ENCODE measurements at places on chromosomes 11 and 22. TPM values are rescaled to one million over a fixed set of nuclear protein-coding genes. Genes with fewer than 3 reads are reported as not detected.

- DNase-seq: no peak
Measured at GRCh38 chr11:115179636-115180035, 324.6 kb downstream of the CADM1 start.

- DNase-seq: no peak
Measured at GRCh38 chr22:31747441-31747840, 2.5 kb downstream of the PRR14L start.

- DNase-seq: peak; percentile 68
Measured at GRCh38 chr22:50267591-50268390, 2.4 kb downstream of the MAPK11 start.

- no peak for DNase-seq
Measured at GRCh38 chr11:41789376-41789775, 329.9 kb upstream of the LRRC4C start.

DNA sequence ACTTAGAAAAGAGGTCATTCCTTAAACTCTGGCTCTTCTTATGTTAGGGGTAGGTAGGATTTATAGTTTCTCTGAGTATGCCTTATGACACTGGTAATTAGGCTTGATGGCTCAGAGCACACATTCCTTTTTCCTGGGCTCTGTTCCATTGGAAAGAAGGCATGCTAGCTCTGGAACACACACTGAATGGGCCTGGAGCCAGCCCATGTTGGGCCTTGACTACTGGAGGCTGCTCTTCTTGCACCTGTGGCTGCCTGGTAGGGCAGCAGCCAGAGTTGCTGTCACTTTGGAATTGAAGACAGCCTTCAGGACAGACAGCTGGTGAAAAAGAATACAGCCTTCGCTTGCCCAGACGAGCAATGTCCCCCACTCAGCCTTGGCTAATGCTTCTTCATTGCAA lies 18.2 kb downstream of the MCAM start:
- DNase-seq: no peak

- no peak for DNase-seq
Measured at GRCh38 chr22:36765943-36766450, 9.9 kb downstream of the IFT27 start.

- DNase-seq: no peak
Measured at GRCh38 chr22:24157822-24158135, 23.5 kb upstream of the SUSD2 start.

DNA sequence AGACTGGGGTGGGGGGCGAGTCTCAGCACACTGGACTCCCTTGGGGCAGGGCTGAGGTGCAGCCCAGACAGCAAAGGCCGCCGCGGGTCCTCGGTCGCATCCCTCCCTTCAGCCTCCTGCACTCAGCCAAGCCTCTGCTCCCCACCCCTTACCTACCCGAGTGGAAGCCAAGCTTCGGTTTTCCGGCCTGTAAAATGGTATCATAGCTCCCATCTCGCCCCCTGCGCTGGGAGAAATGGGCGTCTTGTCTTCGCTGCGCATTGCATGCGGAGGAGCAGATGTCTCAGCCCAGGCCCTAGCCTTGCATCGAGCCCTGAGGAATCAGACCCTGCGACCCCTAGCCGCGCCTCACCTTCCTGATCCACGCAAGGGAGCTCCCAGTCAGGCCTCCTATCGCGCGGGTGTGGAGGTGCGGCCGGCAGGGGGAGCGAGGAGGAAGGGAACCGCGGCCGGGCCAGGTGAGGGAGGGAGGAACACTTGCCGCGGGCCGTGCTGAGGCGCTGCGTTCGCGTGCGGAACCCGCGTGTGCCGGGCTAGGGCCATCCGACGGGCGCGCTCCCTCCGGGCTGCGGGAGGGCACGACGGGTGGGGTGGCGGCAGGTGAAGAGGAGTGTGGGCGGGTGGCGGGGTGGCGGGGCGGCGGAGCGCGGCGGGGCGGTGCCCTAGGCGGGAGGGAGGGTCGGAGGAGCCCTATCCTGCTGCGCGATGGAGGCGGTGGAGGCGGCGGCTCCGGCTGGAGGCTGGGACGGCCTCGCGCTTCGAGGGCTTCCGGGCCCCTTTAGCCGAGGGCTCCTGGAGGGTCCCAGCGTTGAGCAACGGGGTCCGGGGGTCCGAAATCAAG lies 4.1 kb upstream of the TBX1 start:
- peak; percentile 42 for DNase-seq

GRCh38 chr11:89125298-89125697 lies 52.4 kb upstream of the TYR start:
- DNase-seq: no peak

TCIRG1 gene
- 152 TPM for total RNA-seq

WT1 gene
- total RNA-seq: 16.4 TPM

KCNQ1 gene
- not detected for total RNA-seq

SCUBE1 gene
- not detected for total RNA-seq

C11orf65 gene
- 0.86 TPM for total RNA-seq

NLRP6 gene
- not detected for total RNA-seq

TOB2 gene
- total RNA-seq: 35.4 TPM
